ENCODE measurements at places on chromosomes 5 and 9.

DNA sequence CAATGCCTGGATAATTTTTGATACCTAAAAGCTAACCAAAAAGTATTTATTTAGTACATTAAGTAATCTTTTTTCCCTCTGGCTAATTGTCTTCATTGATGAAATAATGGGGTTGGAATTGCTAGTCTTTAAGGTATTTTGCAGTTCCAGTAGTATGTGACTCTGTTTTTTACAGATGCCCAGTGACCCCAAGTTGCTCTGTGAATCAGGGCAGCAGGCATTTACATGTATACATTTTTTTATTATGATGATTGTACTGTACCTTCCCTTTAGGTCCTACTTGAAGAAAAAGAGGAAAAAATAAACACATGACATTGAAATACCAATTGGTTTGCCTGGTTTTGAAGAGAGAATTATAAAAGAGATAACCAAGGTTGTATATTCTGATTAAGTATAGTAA lies 385.5 kb downstream of the ADGRV1 start:
- DNase-seq = no peak

DNA sequence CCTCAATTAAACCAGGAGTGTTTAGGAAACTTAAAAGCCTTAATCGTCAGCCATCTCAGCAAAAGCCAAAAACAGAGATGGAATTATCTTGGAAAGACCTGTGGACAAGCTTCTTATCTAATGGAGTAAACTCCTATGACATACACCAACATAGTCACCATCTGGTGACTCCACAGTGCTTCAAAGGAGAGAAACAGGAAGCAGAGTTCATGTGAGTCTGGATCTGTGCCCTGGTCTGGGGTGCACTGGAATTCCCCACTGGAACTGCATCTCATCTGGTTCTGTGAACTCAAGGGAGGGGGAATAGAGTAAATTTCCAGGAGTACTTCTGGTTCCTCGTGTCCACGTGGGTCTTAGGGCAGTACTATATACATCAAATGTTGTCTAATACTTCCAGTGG lies 36.3 kb upstream of the KCNN2 start:
- no peak for DNase-seq

DNA sequence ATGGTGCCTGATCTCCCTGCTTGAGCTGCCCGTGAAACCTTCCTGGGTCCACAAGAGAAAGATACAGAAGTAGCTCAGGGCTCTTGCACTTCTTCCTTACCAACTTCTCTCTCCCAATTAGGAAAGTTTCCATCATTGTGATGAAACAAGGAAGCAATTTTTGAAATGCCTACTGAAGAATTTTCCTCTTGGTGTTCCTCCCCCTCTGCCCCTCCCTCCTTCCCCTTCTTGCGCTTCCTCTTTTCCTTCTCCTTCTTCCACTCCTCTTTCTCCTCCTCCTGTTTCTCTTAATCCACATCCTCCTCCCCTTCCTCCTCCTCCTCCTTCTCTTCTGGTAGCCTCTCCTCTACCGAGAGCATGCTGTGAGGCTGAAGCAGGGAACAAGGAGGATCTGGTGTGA lies 36.3 kb upstream of the OTULINL start:
- no peak for DNase-seq

GRCh38 chr9:113479174-113479621 lies 15.7 kb downstream of the RGS3 start:
- DNase-seq = no peak

DNA sequence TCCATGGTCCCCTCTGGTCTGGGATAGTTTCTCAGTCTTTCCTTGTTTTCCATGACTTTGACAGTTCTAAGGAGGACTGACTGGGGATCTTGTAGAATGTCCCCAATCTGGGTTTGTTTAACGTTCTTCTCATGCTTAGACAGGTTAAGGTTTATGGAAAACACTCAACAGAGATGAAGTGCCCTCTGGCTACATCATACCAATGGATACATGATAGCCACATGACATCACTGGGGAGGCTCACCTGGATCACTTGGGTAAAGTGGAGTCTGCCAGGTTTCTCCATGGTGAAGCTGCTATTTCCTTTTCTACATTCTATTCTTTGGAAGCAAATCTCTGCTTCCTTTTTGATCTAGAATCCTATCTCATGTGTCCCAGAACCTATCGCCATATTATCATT lies 23.8 kb upstream of the ALDH1B1 start:
- DNase-seq = no peak

- no peak for DNase-seq
Observed at GRCh38 chr5:78806544-78806943, 158.0 kb upstream of the LHFPL2 start.

- no peak for DNase-seq
Observed at GRCh38 chr9:109961626-109962025, 181.6 kb downstream of the PALM2AKAP2 start.

DNA sequence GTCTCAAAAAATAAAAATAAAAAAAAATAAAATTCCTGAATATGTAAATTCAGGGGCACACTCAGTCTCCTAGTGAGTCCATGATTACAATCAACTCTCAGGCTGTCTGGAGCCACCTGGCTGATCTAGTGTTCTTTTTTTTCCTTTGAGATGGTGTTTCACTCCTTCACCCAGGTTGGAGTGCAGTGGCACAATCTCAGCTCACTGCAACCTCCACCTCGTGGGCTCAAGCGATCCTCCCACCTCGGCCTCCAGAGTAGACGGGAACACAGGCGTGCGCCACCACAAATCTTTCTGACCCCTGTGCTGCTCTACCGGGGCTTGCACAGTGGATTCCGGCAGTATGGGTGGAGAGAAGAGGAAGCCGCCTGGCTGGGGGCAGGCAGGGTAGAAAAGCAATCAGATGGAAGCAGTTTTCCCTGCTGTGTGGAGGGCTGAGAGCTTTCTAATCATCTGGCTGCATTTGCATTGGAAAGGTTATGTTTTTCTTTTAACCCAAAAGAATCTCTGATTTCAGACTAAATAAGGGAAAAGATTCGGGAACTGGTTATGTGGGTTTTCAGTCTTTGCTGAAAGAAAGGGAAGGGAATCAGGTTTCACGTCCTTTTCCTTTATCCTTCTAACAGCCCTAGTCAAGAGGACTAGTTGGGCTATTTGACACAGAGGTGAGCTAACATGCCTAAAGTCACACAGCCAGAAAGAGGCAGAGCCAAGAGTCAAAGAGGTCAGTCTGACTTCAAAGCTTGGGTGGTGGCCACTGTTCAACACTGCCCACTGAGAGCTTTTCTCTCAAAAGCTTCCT lies 26.3 kb upstream of the CORO2A start:
- DNase-seq = no peak

- DNase-seq = no peak
Observed at GRCh38 chr5:90297045-90297764, 112.4 kb downstream of the CETN3 start.

DNA sequence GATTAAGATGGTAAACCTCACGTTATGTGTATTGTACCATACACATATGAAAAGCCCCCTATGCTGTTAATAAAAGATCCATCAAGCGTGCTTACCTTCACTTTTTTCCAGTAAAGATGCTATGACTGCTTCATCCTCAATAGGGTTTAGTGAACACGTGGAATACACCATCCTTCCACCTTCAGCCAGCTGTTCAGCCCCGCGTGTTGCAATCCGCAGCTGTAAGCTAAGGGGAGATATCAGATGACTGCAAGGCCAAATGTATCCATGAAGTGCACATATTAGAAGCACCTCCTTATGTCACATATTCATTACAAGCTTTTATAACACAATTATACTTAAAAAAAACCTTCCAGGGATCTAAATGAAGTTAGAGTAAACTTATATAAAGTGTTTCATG lies 16.2 kb downstream of the NSUN2 start:
- DNase-seq = no peak

- DNase-seq = no peak
Observed at GRCh38 chr9:129220771-129221170, 42.7 kb upstream of the IER5L start.

GRCh38 chr9:27108981-27109541 lies at the start of gene TEK:
TSS of gene TEK (plus strand) at chr9:27109225. CDS start at chr9:27109591, 366 bp downstream.
- no peak for DNase-seq

DNA sequence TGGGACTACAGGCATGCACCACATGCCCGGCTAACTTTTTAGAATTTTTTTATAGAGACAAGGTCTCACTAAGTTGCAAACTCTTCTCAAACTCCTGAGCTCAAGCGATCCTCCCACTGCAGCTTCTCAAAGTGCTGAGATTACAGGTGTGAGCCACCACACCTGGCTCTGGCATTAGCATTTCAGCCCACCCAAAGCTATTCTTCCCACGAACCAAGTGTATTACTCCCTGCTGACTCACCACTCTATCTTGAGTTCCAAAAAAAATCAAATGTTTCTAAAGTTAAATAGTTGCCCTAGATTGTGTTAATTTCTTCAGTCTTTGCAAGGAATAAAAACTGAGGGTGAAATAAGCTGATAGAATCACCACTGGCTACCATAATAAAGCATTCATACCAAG lies 205.5 kb downstream of the ARRDC3 start:
- DNase-seq = no peak

GRCh38 chr5:88765798-88766197 lies 117.2 kb downstream of the MEF2C start:
- no peak for DNase-seq

GRCh38 chr5:124355928-124356327 lies 390.5 kb downstream of the ZNF608 start:
- no peak for DNase-seq

Measured in NCI-H1930 (cell line).